ENCODE measurements at places on chromosomes 5 and 9.

- DNase-seq, result no peak
Observed at GRCh38 chr5:159262472-159262858, 625 bp upstream of the UBLCP1 start.

DNA sequence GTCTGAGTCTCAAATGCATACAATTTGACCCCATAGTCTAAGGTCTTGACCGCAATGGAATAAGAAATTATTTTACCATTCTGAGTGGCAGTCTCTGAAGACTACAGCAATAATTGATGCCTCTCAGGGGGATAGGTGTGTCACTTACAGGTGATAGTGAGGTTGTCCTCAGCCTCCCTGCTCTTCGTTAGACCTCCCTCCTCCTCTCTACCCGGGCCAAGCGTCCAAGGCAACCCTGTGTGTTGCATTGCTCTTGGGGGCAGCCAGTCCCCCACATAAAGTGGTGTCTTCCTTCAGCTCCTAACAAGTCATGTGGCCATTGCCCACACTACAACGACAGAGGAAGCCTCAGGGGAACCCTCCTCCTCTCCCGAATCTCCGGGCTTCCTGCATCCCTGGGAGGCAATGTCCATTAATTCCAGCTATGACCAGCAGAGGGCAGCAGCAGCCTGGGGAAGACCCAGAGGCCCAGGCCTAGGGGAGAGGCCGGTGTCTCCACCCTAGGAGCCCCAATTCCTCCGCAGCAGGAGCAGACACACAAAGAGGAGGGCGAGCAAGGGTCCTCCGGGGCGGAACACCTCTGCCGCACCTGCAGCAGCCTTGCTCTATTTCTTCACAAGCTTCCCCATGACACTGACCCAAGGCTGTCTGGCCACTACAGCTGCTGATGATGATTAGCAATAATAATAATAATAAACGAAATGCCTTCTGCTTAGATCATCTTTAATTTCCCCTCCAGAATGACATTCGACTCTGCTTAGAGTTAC, 134.8 kb downstream of the KCNIP1 start:
- peak; percentile 43 for DNase-seq

DNA sequence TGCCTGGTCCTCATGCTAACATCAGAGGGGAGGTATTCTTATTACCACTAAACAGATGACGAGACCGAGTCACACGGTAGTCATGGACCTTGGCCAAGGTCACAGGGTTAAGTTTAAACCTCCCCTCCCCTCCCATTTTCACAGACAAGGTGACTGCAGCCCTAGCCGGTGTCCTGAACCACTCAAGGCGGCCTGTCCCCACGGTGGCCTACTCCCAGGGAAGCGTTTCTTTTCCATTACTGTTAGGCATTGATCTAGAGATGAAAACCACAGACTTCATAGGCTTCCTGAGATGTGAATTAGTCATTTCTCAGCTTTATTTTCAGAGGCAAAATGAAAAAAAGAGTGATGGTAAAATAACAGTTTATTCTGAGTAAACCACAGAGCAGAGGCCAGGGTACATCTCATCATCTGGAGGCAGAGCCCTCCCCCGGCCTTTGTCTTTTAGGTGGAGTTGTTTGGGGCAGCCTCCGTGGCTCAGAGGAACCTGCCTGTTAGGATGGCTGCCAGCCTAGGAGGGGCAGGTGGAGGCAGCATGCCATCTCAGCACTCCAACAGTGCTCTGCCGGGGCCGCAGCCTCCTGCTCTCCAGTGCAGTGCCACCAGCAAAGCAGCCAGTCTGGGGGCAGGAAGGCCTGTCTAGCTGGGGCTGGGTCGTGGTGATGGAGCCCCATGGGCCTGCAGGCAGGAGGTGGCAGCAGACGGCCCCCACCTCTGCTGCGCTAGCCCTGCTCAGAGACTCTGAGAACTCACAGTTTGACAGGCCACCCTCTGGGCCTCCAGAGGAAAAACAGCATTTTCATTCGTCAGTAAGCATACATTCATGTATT, 71.2 kb downstream of the RAPGEF1 start:
- peak; percentile 81 for DNase-seq

DNA sequence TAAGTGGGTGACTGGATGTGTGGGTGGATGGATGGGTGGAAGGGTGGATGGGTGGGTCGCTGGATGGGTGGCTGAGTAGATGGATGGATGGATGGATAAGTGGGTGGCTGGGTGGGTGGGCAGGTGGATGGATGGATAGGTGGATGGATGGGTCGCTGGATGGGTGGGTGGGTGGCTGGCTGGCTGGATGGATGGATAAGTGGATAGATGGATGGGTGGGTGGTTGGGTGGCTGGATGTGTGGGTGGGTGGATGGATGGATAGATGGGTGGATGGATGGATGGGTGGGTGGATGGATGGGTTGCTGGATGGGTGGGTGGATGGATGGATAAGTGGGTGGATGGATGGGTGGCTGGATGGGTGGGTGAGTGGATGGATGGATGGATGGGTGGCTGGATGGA, 27.3 kb upstream of the CEP72 start:
- no peak for DNase-seq

GRCh38 chr5:176388003-176388443, 375 bp downstream of the NOP16 start:
- peak; percentile 4 for DNase-seq

GRCh38 chr5:135332519-135333150, 66.4 kb downstream of the MACROH2A1 start:
- peak; percentile 22 for DNase-seq

- no peak for DNase-seq
Observed at GRCh38 chr9:123472862-123473614, 117.0 kb downstream of the CRB2 start.

GRCh38 chr5:21145376-21145775, 1157.4 kb upstream of the CDH18 start:
- no peak for DNase-seq

DNA sequence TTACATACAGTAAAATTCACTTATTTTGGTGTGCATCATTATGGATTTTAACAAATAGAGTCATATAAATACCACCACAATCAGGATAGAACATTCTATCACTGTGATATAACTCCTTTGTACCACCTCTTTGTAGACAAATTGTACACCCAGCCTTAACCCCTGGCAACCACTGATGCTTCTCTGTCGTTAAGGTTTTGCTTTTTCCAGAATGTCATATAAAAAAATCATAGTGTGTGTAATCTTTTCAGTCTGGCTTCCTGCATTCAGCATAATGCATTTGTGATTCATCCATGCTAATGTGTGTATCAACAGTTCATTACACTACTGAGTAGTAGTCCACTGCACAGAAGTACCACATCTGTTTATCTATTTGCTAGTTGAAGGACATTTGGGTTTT, 81.2 kb downstream of the ARSB start:
- no peak for DNase-seq

GRCh38 chr5:112823181-112823580, 37.9 kb upstream of the SRP19 start:
- no peak for DNase-seq

DNA sequence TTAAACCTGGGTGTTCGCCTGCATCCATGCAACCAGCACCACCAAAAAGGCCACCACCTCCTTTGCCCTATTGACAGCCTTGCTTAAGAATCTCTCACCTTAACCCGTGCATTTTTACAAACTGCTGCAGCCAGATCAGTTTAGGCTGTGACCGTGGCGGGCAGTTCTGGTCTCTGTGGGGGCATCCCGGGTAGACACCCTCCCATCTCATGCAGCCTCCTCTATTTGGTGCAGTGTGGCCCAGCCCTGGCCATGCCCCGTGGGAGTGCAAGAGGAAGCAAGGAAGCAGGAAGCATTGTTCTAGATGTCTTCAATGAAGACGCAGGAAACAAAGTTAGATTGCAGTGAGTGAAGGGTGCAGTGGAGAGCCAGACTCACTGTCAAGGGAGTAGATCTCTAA, 108.8 kb upstream of the MVB12B start:
- DNase-seq, result no peak

DNA sequence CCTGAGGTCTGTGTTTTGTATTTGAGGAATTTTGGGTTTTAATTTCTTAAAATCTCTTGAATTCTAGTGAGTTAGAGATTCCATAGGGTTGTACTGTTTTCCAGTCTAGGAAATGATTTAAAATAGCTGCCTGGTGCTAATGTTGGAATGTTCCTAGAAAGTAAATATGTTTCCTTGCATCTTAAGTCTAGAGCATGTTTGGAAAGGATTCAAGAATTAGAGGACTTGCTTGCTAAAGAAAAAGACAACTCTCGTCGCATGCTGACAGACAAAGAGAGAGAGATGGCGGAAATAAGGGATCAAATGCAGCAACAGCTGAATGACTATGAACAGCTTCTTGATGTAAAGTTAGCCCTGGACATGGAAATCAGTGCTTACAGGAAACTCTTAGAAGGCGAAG, 41.8 kb downstream of the LMNB1 start:
- no peak for DNase-seq

DNA sequence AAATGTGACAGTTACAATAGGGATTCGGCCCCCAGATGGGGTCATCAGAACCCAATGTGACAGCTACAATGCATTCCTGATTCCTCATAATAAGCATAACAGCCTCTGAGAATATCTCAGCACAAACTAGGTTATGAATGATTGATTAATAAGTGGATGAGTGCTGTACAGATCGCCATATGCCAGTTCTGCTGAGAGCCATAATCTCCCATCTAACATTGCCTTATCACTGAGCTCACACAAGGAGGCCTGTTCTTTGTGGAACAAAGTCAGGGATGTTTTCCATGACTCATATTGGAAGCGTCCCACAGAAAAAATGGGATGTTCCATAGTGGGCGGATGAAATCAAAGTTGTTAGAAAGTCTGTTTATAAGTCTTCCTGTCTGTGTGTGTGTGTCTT, 89.6 kb downstream of the KIF4B start:
- no peak for DNase-seq

DNA sequence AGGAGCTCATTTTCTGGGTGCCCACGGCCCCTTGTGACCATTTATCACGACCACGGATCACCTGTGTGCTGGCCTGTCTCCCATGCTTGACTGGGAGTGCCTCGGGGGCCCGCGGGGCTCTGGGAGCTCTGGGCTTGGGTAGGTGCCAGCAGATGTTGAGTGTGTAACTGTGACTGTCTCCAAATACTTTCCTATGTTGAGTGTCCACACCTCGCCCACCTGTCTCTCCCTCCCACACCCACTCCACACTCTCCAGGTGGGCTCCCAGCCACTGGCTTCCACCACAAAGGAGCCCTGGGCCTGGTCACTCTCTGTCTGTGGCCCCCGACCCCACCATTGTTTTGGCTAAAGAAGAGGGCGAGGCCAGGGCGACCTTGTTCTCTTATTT, 196.4 kb downstream of the CDK5RAP2 start:
- DNase-seq, result no peak

GRCh38 chr5:89950234-89950633, 459.3 kb downstream of the CETN3 start:
- no peak for DNase-seq

DNA sequence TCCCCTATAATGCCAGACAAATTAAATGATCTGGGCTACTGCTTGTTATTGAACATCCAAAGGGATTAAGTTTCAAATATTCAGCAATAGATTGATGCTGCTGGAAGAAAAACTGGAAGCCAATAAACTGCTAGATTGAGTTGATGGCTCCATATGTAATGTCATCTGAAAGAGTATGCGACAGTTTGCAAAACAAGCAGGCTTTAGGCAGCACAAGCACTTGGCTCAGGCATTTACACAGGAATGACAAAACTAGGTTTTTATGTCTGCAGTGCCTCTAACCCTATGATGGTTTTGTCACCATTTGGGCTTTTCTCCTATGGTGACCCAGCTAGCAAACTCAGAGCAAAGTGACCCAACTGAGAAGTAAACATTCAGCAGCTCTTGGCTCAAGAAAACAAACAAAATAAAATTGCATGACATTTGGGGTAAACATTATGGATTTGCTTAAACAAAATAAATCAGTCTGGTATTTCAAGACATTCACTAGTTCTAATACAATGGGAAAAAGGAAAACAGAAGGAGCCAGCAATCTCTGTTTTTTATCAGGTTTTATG, 978.5 kb downstream of the DTWD2 start:
- DNase-seq, result no peak

GRCh38 chr5:154986151-154986550, 27.4 kb upstream of the KIF4B start:
- DNase-seq, result no peak

GRCh38 chr5:119368238-119368630, 12.4 kb downstream of the TNFAIP8 start:
- peak; percentile 79 for DNase-seq

DNA sequence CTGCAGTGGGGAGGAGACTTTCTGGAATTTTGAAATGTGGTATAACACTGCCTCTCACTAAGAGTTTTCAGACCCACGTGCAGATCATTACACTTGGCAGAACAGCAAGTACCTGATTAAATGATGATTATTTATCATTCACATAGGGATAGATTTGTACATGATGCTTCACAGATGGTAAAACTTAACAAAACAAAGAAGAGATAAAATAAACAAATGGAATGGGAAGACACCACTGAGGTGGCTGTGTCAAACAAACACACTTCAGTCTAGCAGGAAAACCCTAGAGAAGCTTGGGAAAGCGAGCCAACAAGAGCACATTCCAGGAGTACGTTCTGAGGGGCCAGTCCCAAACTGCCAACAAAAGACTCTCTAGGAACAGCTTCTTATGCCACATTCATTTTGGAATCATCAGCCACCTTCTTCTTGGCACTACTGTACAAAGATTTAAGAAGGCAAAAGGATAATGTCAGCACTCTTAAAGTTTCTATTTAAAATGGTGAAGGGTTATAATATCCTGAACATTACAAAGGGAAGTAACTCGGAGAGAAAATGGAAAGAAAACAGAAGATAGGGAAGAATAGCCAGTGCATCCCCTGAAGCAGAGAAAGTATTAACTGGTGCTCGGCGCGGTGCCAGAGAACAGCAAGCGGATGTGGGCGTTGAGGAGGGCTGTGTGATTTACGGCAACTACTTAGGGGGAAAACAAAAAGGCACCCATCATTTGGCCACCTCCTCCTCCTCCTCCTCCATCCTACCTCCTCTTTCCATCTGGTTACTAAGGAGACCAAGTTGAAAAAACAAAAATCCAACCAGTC, 1.6 kb downstream of the MED27 start:
- peak; percentile 50 for DNase-seq

DNA sequence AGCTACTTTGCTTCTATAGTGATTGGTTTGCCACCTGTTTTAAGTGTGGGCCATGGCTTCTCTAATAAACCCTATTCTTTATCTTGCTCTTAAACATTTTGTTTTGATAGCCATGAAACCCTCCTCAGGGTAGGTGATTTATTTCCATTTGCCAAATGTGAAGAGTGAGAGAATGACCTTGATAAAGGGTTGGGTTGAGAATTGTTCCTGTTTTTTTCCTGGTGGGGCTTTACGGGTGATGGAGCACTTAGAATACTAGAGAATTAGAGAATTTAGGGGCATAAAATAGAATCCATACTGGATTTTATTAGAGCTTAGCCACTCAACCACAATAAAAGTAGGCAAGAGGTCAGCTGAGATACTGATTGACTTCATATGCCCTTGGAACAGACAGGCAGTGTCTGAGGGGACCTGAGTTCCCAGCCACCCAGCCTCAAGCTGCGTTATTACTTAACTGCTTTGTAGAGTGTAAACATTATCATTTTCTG, 68.9 kb downstream of the COMMD10 start:
- no peak for DNase-seq

DNA sequence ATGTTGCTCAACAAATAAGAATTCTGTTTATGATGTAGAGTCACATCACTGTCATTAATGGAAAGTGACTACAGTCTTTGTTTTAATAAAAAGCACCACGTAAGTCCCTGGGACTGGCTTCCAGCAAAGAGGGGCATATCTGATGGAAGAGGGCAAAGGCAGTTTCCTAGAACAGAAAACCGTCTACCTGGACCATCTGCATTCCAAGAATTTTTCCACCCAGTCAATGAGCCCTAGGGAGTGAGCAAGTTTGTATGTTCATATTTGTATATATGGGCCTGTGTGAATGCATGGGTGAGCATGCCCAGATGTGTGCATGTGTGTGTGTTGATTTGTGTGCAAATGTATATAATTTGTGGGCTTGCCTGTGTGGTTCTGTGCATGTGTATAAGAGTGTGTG, 156.8 kb upstream of the SEMA6A start:
- DNase-seq, result no peak

Data from CD4-positive, alpha-beta T cell treated with Interleukin-12 subunit alpha and Interleukin-12 subunit beta, for 1 hour (primary cell).